Chondrocyte (in vitro differentiated cells): ENCODE measurements at places on chromosomes 6 and 20. TPM values are rescaled to one million over a fixed set of nuclear protein-coding genes. Genes with fewer than 3 reads are reported as not detected.

The DNAH8 gene
- total RNA-seq = 0.05 to 0.24 TPM (median 0.15 TPM) in 3 replicates

The BTNL2 gene
- total RNA-seq = not detected in 3 replicates

The IL17A gene
- not detected in 3 replicates for total RNA-seq

The SOX18 gene
- 2.1 to 2.8 TPM (median 2.3 TPM) in 3 replicates for total RNA-seq

DNA sequence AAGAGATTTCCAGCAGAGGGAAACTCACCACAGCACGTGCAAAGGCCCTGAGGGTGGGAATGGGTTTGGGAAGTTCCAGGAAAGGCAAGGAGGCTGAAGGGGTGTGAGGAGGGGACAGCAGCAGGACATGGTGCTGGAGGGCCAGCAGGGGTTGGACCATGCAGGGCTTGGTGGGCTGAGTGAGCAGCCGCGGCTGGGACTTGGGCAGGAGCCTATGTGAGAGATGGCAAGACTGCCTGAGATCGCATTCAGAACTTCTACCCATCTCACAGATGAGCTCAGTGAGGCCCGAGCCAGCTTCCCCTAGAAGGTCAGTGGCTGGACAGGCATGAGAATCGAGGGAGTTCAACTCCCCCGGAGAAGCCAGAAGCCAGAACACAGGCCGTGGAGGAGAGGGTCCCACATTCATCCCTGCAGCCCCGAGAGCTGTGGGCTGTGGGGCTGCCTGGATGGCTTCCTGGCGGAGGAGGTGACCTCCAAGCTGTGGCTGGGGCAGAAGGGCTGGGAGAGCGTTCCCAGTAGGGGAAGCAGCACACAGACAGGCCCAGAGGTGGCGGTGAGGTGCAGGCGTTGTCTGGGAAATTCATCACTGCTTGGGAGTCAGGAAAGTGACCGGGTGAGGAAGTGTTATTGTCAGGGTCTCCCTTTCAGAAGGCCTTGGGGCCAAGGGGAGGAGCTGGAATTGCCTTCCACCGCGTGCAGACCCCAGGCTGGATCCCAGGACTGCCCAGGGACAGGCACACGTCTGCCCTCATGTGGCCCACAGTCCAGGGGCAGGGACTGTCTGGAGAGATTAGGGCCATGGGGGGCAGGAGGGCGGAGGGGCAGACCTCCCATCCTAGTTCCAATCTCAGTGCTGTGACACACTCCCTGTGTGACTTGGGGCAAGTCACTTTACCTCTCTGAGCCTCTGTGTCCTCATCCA lies 103.8 kb downstream of the CEBPB start:
- no peak for DNase-seq

GRCh38 chr6:53864781-53865180 lies 70.0 kb downstream of the LRRC1 start:
- no peak for DNase-seq

GRCh38 chr6:14571001-14571400 lies 453.4 kb downstream of the CD83 start:
- no peak for DNase-seq
